Effector memory CD8-positive, alpha-beta T cell (primary cell): ENCODE measurements at places on chromosomes 6 and 20.

GRCh38 chr6:107390685-107391435 is 68.5 kb downstream of the PDSS2 start:
- no peak for DNase-seq

DNA sequence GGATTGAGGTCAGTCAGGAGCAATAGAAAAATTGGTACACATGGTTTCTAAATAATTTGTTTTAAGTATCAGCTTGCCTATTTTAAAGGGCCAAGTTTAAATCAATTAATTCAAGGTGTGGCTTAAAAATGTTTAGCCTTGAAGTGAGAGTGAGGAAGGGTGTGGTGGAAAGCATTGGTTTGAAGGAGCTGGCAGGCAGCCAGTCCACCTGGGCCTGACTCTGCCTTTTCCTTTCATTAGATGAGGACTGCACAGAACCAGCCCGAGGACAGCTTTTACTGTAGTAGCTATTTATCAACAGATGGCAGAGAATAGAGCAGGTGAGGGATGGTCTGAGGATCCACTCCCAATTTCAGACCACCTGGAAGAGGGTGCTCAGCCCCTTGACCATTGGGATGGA is 42.4 kb downstream of the DHX35 start:
- no peak for DNase-seq

- no peak for DNase-seq
These were observed 139.3 kb downstream of the CD164 start for GRCh38 chr6:109242925-109243324.

DNA sequence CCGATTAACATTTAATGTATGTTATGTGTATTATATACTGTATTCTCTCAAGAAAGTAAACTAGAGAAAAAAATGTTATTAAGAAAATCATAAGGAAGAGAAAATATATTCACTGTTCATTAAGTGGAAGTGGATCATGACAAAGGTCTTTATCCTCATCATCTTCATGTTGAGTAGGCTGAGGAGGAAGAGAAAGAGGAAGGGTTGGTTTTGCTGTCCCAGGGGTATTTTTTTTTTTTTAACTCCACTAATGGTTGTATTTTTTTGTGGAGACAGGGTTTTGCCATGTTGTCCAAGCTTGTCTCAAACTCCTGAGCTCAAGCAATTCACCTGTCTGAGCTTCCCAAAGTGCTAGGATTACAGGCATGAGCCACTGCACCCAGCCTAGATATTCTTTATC is 11.0 kb downstream of the ECT2L start:
- DNase-seq, result no peak

- no peak for DNase-seq
These were observed 16.8 kb downstream of the CASS4 start for GRCh38 chr20:56428881-56429280.

DNA sequence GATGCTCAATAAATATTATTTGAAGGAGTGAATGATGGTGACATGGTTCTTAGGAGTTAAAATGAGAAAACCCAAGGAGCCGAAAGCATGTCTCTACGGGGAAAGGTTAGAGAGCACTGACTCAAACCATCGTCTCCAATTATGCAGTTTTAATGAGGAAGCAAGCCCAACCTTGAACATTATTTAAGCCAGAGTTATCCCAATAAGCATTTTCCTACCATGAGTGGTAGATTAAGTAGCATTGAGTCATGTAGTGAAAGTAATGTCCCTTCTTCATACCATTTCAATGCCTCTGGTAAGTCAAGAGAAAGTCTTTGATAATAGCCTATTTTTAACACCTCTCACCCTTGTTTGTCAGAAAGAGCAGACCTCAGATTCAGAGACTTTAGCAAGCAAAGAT is 13.5 kb downstream of the TSHZ2 start:
- DNase-seq, result no peak

DNA sequence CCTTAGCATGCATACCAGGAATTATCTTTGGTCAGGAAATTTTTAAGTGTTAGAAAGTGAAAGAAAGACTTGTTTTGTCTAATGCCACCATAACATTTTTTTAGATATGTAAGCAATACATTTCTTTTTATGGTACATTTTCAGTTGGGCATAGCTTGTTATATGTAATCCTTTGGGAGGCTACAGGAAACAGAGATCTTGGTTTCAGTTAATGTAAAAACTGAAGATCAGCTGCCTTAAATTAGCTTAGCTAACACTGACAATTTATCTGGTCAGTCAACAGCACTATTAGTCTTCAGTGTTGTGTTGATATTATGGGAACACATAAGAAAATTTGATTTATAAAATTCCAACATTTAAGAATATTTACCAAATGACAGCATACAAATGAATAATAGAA is 78.6 kb upstream of the SMIM8 start:
- no peak for DNase-seq
